ENCODE measurements at places on chromosomes 1 and 21.

DNA sequence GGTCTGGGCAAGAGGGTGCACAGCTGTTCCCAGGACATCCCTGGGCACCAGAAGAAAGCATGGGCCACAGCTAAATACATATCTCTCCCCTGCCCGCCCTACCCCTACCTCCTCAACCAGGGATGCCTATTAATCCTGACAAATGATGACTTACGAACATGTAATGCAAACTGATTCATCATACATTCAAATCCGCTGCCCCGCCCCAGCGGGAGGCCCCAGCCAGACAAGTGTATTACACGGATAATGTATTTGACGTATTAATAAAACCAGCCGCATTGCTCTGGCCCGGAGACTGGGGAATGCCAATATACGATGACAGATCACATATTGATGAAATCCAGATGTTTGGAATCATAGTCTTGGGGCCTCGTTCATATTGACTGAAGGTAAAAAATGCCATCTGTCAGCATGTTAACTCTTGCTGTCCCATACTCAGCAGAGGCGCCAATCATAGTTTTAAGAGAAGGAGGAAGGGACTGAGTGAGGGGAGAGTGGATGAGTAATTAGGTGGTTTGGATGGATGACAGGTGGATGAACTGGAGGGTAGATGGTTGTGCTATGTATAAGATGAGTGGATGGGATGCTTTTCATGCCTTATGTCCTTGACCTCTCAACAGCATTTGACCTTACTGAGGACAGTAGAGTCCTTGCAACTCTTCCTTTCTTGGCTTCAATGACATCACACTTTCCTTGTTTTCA is 68.2 kb downstream of the TMEM53 start:
- DNase-seq = no peak

- no peak for DNase-seq
Measured at GRCh38 chr1:6419804-6420453, at the start of gene HES2. TSS of gene HES2 (minus strand) at chr1:6419919. CDS start at chr1:6419820, 99 bp downstream.

- no peak for DNase-seq
Measured at GRCh38 chr1:96002969-96003964, 718.3 kb upstream of the PTBP2 start.

- no peak for DNase-seq
Measured at GRCh38 chr1:88433556-88433955, 250.5 kb upstream of the PKN2 start.

DNA sequence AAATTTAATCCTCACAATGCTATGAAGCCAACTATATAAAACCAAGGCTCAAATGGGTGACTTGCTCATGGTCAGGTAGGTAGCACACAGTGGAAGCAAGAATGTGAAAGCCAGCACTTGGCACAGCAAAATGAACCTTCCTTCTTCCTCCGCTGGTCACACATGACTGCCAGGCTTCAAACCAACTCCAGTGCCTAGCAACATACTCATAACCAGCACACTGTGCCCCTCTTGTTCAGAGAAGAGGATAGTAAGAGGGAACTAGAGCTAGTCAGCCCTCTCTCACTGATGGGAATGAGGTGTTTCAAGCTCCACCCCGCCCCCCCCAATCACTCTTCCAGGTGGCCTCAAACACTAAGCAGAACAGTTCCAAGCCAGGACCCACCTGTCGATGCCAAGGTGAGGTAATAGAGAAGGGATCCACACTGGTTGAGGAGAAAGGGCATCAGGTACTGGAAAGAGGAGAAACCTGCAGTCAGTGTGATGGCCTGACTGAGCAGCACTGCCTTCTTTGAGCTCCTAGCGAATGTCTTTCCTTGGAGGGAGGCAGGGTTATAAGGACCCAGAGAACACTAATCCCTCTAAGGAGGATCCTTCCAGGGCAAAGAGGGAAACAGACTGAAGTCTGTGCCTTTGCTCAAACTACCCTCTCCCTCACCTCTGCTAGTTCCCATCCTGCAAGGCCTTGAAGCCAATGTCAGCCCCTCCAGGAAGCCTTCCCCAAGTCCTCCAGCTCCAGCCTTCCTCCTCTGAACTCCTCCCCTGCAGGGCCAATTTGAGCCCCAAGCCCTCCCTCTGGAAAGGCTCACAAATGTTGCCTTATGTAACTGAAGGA is 1.2 kb downstream of the TMEM234 start:
- no peak for DNase-seq

- no peak for DNase-seq
Measured at GRCh38 chr1:115463347-115463746, 125.3 kb upstream of the NGF start.

- peak; percentile 40 for DNase-seq
Measured at GRCh38 chr1:235326719-235327558, 1.0 kb downstream of the ARID4B start.

DNA sequence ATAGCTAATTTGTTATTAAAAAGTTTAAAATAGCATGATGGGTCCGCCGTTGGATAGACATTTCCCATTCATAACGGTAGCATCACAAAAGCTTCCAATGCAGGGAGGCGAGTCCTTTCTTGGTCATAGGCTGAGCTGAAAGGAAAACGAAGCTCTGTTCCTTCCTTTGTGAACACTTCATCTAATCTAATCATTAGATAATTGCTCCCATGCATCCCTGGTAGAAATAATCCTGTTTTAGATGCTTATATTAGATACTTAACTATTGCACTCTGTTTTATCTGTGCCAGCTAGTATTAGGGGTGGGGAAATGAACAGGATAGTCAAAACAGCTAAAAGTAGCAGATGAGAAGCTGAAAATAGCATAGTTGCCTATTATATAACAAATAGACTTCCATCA is 215.0 kb downstream of the SLC35F3 start:
- DNase-seq = no peak

DNA sequence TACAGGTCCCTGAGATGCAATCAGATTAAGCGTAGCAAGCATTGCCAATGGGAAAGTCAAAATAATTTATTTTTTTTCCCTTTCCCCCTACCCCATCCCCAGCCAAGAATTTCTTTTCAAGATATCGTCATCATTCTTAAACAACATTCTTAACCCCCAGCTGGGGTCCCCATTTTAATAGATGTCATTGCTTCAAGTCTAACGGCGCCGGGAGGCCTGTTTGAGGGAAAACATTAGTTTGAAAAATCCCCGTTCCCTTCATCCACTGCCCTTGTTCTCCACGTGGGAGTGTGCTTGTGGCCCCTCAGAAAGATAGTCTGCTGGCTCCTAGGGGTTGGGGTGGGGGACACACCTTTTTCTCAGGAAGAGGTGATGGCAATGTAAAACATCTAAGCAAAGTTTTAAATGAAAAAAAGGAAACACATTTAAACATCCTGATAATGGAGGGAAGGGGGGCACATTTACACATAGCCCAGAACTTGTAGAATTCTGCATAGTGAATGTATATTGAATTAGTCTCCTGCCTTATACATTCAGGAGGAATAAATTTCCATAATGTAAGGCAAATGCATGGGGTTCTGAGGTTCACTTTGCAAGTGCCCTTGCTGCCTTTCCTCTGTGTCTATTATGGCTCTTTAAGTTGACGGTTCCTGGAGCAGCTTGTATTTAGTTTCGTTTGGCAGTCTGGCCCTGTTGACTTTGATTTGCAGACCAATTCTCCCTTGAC is 6.8 kb downstream of the TRNP1 start:
- no peak for DNase-seq

- DNase-seq = no peak
Measured at GRCh38 chr1:57162607-57163261, 196.9 kb upstream of the C8B start.

DNA sequence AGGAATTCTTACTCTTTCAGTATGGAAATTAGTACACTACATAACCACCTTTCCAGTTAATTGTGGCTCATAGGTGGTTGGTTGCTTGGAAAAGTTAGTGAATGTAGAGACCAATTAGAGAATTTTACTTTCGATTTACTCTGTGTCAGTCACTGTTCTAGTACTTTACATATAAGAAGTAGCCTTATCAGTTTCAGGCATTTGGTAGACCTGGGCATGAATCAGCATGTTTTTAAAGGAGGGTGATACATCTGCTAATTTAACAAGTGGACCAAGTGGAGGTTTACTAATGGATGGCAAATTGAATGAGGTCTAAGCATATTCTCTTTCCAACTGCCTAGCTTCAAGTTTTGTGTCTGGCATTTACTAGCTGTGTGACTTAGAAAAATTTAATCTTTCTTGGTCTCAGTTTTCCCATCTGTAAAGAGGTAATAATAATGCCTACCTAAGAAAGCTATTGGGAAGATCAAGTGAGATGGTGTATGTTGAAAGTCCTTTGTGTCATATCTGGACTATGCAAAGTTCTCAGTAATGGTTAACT is 1158.6 kb downstream of the PLA2G4A start:
- no peak for DNase-seq

GRCh38 chr1:211688421-211688820 is 13.0 kb upstream of the NEK2 start:
- no peak for DNase-seq

GRCh38 chr21:17585875-17586450 is 26.7 kb downstream of the BTG3 start:
- no peak for DNase-seq

GRCh38 chr1:232974971-232975370 is 24.6 kb downstream of the NTPCR start:
- no peak for DNase-seq

DNA sequence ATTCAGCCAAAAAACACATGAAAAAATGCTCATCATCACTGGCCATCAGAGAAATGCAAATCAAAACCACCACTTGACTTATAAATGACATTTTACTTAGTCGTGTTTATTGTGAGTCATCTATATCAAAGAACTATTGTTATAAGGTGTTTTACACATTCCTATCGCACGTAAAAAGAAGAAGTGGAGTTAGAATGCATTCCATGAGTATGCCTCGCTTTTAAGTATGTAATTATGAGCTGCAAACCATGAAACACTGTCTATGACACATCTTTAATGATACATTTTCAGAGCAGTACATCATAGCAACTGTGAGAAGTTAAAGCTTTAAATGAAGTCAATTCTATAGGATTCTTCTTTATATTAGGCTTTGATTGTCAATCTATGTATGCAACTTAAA is 614.3 kb upstream of the ADAMTS5 start:
- DNase-seq = no peak

DNA sequence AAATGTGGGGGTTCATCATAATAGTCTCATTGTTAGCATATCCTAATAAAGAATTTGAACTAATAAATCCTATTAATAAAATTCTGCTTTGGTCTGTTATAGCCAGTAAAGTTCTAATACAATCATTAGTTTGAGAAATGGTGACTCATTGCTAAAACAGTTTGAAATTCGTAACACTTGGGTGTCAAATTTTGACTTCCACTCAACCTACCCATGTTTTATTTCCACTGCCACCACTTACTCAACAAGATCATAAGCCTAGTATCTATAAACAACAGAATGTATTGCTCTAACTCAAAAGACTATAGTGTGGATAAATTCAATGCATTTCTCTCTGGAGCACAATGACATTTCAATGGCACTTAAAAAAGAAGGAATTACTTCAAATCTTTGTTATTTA is 29.1 kb downstream of the LGALS8 start:
- no peak for DNase-seq

DNA sequence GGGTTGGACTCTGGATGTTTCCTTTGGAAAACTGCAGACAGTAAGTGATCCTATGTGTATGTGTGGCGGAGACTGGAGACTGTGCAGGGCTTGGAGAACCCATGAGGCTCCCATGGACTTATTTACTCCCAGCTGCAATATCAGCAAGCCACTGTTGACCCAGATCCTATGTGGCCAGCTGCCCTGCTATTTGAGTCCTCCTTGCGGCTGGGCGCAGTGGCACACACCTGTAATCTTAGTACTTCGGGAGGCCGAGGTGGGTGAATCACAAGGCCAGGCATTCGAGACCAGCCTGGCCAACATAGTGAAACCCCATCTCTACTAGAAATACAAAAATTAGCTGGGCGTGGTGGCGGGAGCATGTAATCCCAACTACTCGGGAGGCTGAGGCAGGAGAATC is 83.5 kb downstream of the TLR5 start:
- no peak for DNase-seq

- DNase-seq = no peak
Measured at GRCh38 chr1:36585569-36586548, 103.1 kb upstream of the CSF3R start.

- DNase-seq = no peak
Measured at GRCh38 chr1:231443363-231443762, 21.3 kb upstream of the EGLN1 start.

DNA sequence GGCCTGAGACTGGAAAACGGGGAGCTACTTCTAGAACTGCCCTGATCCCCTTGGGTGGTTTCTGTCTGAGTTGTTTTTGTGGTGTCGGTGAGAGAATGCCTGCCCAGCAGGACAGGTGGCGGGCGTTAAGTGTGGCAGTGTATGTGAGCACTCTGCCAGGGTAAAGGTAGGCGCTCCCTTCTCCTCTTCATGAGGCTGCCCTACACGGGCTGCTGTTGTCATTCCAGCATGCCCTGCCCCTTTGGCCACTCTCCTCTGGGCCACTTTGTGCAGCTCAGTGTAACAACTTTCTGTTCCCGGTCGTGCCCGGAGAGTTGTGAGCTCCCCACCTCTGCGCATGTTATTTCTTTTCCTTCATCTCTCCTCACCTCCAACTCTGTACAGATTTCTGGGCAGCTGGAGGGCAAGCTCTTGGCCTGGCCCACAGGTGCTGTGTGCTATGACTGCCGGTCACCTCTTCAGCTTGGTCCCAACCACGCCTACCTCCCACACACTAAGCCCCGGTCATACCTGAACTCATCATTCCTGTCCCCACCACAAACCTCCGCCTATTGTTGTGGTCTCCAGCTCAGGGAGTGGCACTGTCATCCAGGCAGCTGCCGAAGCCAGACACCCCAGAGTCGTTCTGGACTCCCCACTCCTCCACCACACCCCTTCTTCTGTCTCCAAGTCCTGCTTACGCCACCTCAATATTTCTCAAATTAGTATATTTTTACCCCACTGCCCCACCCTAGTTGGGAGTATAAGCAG is 69.0 kb downstream of the GADD45A start:
- DNase-seq = no peak

DNA sequence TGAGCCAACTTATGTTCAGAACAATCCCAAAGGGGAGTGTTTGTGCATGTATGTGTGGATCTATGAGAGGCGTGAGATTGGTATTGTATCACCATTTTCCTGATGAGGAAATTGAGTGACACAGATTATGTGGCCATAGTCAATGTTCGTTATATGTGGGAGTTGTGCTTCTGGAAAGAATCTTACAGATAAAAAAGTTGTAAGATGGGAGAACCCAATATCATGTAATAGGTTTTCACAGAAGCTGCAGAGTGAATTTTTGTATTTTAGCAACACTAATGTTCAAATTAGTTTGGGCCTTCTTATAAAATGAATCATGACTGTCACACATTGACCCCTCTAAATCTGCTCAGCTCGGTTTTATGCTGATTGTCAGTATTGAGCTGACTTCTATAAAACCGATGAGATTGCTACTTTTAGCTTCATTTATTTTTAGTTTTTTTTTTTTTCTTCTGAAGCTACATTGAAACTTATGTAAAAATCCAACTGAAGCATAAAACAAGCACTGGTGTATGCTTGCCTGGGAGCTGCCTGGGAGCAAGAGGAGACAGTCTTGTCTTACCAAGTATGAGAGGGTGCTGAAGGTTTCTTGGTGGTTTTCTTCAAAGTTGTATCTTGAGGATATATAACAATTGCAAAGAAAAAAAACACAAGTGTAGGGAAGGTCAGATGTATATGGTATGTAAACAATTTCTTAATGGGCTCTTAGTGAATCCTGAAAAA is 4.1 kb downstream of the RWDD3 start:
- no peak for DNase-seq

GRCh38 chr1:71285529-71285928 is 204.7 kb upstream of the ZRANB2 start:
- no peak for DNase-seq

GRCh38 chr1:15515022-15515663 is 8.9 kb downstream of the CASP9 start:
- no peak for DNase-seq

All from stimulated activated CD8-positive, alpha-beta memory T cell treated with anti-CD3 and anti-CD28 coated beads, Interleukin-4, amount 100 ng/mL, for 24 hours (primary cell).